ENCODE measurements at places on chromosomes 11 and 22. TPM values are rescaled to one million over a fixed set of nuclear protein-coding genes. Genes with fewer than 3 reads are reported as not detected.

Gene OR4A16
- not detected for total RNA-seq

Gene THY1
- total RNA-seq = 24.7 TPM

Gene WT1
- total RNA-seq = not detected

Gene LMO1
- total RNA-seq = not detected

Gene GTSE1
- 3.3 TPM for total RNA-seq

Gene ACTN3
- total RNA-seq = not detected

Gene LRRC74B
- not detected for total RNA-seq

Gene GPHA2
- not detected for total RNA-seq

Gene PDE2A
- 2.9 TPM for total RNA-seq

Gene PHF21B
- total RNA-seq = not detected

Gene KIAA1671
- total RNA-seq = 33.3 TPM

Gene TPCN2
- 10.9 TPM for total RNA-seq

Gene SMTNL1
- not detected for total RNA-seq

Gene CD3D
- total RNA-seq = not detected

Gene LGALS12
- total RNA-seq = not detected

Gene PRSS23
- total RNA-seq = 574 TPM

Gene RAB36
- 3.4 TPM for total RNA-seq

Gene SELENOO
- 21.8 TPM for total RNA-seq

Gene DERL3
- 0.53 TPM for total RNA-seq

Gene MPEG1
- total RNA-seq = under 0.01 TPM

Gene OR52I1
- total RNA-seq = not detected

Gene YPEL1
- total RNA-seq = 1.3 TPM

Gene VPREB3
- total RNA-seq = not detected

Gene COPB1
- total RNA-seq = 263 TPM

Gene RTN4RL2
- total RNA-seq = not detected

Gene OR4D5
- total RNA-seq = not detected

Gene VSIG2
- 0.13 TPM for total RNA-seq

Gene KCNJ1
- 0.06 TPM for total RNA-seq

Gene SPINDOC
- 8.2 TPM for total RNA-seq

Gene P2RX6
- 1.4 TPM for total RNA-seq

Gene OR8D1
- total RNA-seq = not detected

Gene GNG3
- not detected for total RNA-seq

Gene MCM5
- 27.5 TPM for total RNA-seq

Gene XRCC6
- total RNA-seq = 338 TPM

Gene PRAME
- 0.06 TPM for total RNA-seq

All from aortic smooth muscle cell (primary cell).